ENCODE measurements at places on chromosomes 6 and 20.
A peak's percentile ranks its signal among the peaks of the same experiment; 100 is the strongest.

GRCh38 chr6:128720891-128721290 lies 162.0 kb upstream of the LAMA2 start:
- no peak for DNase-seq

GRCh38 chr6:142416686-142417085 lies 114.9 kb downstream of the ADGRG6 start:
- DNase-seq: no peak

GRCh38 chr6:154471609-154472362 lies 38.7 kb downstream of the CNKSR3 start:
- no peak for DNase-seq

- peak; percentile 65 for DNase-seq
Observed at GRCh38 chr20:46151936-46152335, 33.8 kb downstream of the CD40 start.

GRCh38 chr6:128370072-128370471 lies 150.3 kb downstream of the PTPRK start:
- no peak for DNase-seq

- no peak for DNase-seq
Observed at GRCh38 chr6:110282412-110282811, 75.7 kb downstream of the METTL24 start.

Data from activated CD8-positive, alpha-beta memory T cell treated with anti-CD3 and anti-CD28 coated beads, Interleukin-2, amount 50 U/mL, for 48 hours (primary cell).